ENCODE measurements at places on chromosomes 7 and 10.

GRCh38 chr10:92240289-92241157, 50.4 kb downstream of the CPEB3 start:
- peak; percentile 62 for DNase-seq

DNA sequence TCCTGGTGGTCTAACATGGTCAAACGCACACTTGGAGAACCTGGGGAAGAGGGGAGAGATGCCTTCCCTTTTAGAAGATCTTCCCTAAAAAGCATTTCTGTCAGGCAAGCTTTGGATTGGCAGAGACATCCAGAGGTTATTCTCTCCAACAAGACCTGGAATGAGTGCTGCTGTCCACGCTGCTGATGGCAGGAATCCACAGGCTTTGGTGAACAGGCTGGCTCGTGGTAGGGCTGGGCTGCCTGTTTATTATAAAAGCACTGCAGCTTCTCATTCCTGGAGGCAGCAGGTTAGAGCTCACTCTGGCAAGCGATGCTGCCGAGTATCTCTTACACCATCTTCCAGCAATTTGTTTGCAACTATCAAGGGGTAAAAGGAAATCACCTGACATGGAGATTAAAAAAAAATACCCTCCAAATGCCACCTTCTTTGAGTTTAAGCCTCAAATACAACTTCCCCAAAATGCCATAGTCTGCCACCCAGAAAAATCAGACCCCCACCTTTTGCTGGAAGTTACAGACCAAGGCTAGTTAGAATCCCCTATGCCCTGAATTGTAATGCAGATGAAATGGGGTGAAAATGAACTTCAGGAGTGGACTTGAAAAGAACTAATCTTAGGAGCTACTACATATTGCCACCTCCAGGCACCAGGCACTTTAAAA, 152.1 kb upstream of the KMT2E start:
- DNase-seq = no peak

GRCh38 chr7:67854221-67855178, 857.9 kb downstream of the TYW1 start:
- DNase-seq = no peak

GRCh38 chr7:133688483-133689239, 435.8 kb downstream of the EXOC4 start:
- DNase-seq = no peak

DNA sequence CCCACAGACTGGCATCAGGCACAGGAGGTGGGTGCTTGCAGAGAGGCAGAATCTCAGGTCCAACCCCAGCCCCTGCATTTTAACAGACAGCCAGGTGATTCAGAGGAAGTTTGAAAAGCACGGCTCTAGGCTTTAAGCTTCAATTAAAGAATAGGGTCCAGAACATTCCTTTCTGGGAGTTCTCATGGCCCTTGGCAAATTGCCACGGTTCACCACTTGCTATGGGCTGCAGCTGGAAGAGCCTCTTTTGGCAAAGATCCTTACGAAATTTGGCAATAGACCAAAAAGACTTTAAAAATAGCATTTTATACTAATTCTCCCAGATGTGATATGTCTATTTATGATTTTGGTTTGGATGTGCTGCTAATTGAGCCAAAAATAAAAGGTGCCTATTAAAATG, 148.1 kb downstream of the ITGA8 start:
- DNase-seq = no peak

GRCh38 chr10:50648089-50648934, 24.6 kb upstream of the SGMS1 start:
- no peak for DNase-seq

DNA sequence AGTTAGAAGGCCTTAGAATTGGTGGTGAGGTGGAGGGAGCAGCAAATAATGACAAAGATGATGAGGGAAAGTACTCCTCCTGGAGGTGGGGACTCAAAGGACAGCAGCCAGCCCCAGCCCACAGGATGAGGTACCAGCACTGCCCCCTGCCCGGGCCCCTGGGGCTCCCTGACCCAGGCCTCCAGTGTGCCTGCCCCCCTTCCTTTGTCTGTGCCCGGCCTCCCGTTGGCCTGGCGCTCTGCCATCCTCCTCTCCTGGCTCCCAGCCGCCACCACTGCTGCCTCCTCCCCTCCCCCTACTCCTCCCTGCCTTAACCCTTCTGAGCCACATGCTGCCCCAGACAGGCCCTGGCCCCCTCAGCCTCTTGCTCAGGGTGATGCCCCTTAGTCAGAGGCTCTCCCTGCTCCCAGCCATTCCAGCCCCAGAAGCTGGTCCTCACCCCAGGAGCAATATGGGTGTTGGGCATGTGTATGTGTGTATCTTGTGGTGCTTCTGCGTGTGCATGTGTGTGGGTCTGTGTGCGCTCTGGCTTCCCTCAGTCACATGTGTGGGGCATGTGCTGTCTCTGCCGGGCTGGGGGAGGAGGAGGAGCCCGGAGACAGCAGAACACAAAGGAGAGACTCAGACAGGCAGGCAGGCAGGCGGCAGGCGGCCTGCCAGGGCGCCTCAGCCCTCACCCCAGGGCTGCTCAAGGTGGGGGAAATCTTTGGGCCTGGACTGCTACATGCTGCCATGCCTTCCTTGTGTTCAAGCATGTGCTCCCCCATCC, 2.6 kb downstream of the LDB1 start:
- DNase-seq = peak; percentile 85

DNA sequence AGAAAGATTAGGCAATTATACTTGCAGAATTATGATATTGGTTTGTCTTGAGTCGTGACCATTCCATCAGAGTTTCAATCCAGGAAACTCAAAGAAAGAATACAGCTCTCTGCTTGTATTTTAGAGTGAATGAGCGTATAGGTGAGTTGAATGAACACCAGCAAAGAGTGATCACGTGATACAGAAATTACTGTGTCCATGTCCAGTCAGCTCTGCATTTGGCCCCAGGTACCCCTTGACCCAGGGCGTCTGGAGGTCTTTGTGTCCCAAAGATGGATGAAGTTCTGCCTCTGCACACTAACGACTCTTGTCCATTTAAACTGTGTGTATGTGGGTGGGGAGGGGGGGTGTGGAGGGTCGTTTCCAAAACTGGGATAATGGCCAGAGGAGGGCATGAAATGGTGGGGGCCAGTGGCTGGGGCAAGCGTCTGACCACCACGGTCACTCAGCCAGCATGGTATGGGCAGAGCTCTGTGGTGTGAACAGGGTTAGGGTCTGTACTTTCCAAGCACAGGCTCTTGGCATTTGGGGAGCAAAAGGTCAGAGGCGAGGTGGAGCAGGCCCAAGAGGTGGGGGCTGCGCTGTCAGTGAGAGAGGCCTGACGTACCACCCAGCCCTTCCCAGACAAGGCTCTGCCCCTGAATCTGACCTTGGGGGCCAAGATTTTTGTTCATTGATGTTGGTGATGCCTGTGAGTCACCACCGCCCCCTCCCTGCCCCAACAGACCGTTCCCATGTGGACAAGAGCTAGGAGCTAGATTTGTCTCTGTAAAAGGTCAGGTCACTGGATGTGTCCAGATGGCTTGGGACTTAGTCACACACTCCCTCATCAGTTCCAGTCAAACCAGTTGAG, 1.4 kb downstream of the PTPRE start:
- DNase-seq = no peak
